ENCODE measurements at places on chromosomes 3 and 15.

GRCh38 chr15:35260941-35261340, 175.8 kb upstream of the NANOGP8 start:
- no peak for DNase-seq

- DNase-seq = no peak
Observed at GRCh38 chr3:120642368-120642948, 39.6 kb downstream of the HGD start.

- DNase-seq = no peak
Observed at GRCh38 chr15:98651036-98651481, 2.7 kb downstream of the IGF1R start.

GRCh38 chr3:129013491-129013891, 12.4 kb downstream of the EFCC1 start:
- DNase-seq = no peak

- no peak for DNase-seq
Observed at GRCh38 chr3:187519428-187519890, 150.7 kb downstream of the SST start.

DNA sequence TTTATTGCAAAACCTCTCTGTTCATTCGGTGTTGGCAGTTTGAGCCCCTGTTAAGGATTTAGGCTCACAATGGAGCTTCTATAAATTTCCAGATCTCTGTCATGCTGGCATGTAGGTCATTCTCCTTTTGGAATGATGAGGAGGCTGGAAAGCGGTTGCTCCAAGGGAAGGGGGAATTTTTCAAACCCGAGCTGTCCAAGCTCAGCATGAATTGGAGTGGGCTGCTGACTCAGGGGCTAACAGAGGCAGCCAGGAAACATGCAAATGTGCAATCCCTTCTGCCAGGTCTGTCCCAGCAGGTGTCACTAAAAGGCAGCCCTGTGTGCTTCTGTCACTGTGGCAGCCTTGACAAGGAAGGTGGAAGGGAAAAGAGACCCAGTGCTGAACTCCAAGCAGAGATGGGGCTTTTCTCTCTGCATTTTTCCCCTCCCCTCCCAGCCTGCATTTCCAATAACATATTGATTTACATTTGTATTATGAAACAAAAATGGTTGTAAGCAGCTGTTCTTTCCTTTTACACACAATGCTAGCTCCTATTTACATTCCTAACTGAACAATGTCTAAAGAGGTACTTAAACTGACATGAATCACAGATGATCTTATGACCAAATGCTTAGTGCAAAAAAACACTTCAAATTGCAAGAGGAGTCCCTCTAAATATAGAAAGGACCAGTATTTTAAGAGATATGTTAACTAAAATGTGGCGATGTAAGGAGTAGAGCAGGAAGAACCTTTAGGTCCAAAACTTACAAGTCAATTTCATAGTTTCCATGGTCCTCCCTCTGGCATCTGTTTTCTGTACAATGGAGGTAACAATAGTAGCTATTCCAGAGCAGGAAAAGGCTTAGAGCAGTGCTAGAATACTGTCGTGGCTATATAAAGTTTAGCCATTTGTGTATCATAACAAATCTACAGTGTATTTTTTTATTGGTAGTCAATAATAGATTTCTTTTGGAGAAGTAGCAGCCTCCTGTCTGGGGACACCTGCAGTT, 84.5 kb upstream of the ATP10A start:
- DNase-seq = no peak

DNA sequence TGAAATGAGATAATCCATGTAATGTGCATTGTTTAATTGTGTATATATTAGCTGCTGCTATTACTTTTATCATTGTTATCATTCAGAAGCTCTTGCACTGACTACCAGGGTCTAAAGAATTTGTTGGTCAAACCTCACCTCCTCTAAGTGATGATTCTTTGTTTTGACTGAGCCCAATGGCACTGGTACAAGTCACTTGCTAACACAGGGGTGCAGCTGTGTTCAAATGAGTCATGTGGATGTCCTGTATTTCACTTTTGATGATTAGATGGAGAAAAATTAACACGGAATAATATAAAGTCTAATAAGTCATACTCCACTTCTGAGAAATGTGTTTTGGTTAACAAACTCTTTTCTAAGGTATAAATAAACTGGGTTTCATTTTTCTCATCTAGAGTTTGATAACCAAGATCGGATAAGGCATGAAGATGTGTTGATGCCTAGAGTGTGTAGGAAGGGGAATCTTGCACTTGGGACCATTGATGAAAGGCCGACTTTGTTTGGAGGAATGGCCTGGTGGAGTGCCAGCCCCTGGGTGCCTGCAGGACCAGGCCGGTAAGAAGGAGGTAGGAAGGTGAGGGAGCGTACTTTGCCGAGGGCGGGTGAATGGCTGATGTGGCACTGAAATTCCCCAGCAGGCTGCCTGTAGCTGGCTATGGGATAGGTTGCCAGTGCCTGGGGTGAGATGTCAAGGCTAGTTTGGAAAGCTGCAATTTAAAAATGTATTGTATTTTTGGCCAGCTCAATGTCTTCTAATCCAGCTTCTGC, 244.7 kb upstream of the ZPLD1 start:
- no peak for DNase-seq

DNA sequence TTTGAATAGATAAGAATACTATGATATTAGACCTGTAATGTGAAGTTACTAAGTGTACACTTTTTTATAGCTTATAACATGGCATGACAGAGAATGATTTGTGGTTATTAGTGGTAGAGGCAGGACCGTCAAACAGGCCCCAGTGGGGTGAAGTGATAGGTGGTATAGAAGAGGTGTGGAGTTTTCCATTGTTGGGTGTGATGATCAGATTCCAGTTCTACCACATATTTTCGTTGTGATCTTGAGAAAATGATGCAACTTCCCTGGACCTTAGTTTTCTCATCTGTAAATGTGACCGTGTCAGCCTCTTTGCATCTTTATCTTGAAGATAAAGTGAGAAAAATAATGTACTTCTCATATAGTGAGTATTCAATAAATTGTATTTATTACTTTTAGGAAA, 30.3 kb upstream of the UTS2B start:
- no peak for DNase-seq

GRCh38 chr15:101470548-101471239, 18.8 kb downstream of the PCSK6 start:
- no peak for DNase-seq

GRCh38 chr3:142929109-142929508, 34.4 kb downstream of the PAQR9 start:
- no peak for DNase-seq

DNA sequence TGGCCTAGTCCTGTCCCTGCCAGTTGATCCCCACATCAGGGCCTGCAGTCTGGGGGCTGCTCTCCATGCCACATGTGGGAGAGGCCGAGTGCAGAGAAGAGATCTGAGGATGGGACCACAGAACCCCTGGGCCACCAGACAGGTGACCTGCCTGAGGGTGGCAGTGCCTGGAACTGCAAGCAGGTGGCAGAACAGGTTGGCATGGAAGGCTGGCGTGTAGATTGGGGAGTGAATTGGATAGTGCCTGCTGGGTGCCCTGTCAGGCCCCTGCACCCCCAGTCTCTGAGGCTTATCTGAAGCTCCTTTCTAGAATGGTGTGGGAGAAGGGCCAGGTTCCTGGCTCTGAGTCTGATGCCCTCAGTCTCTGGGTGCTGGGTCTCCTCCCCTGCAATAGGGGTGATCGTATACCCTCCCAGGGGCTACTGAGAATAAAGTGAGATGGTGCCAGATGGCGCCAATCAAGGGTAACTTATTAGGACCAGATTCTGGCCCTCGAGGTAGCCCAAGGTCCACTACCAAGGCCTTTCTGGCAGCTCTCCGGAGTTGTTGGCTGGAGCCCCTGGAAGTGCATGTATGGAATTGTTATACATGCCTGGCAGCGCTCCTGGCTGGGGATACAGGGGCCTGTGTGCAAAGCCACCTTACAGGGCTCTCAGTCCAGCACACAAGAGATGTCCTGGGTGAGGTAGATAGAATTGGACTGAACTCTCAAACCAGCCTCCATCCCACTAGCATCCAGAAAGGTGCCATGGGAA, 15.7 kb downstream of the C3orf18 start:
- no peak for DNase-seq

DNA sequence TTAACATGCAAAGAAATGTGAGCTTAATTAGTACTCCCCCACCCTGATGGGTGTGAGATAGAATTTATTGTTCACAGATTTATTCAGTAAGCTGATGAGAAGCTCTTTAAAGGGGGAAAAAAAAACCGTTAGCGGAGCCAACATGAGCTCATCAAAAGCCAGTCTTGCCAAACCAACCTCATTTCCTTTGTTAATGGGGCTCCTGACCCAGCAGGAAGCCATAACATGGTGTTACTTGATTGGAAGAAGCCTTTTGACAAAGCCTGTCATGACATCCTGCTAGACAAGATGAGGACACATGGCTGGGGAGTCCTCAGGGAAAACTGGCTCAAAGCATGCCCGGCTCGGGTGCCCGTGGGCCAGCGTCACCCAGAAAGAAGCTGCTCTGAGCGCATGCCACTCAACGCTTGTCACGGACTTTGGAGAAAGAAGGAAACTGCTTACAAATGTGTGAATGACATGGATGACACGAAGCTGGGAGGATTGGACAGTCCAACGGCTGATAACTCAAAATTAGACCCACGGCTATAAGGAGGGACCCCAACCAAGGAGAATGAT, 64.6 kb downstream of the SLCO2A1 start:
- DNase-seq = no peak

GRCh38 chr3:112096176-112096575, 10.0 kb downstream of the C3orf52 start:
- no peak for DNase-seq

GRCh38 chr3:34256021-34256420, 457.6 kb downstream of the PDCD6IP start:
- DNase-seq = no peak

- DNase-seq = no peak
Observed at GRCh38 chr3:72347819-72348319, 500.4 kb downstream of the SHQ1 start.

- no peak for DNase-seq
Observed at GRCh38 chr3:133404920-133405319, 5.1 kb downstream of the BFSP2 start.

- no peak for DNase-seq
Observed at GRCh38 chr3:181940703-181941102, 229.0 kb downstream of the SOX2 start.

- no peak for DNase-seq
Observed at GRCh38 chr3:146431240-146431639, 38.1 kb downstream of the PLSCR2 start.

- DNase-seq = no peak
Observed at GRCh38 chr15:73034221-73034620, 18.0 kb upstream of the NEO1 start.

- no peak for DNase-seq
Observed at GRCh38 chr3:126510308-126510910, 7.2 kb downstream of the UROC1 start.

GRCh38 chr3:52695798-52696671, 9.6 kb downstream of the GLT8D1 start:
- no peak for DNase-seq

GRCh38 chr3:58288011-58288728, 17.9 kb upstream of the RPP14 start:
- DNase-seq = no peak

- DNase-seq = no peak
Observed at GRCh38 chr3:108602935-108603294, 13.4 kb downstream of the DZIP3 start.

DNA sequence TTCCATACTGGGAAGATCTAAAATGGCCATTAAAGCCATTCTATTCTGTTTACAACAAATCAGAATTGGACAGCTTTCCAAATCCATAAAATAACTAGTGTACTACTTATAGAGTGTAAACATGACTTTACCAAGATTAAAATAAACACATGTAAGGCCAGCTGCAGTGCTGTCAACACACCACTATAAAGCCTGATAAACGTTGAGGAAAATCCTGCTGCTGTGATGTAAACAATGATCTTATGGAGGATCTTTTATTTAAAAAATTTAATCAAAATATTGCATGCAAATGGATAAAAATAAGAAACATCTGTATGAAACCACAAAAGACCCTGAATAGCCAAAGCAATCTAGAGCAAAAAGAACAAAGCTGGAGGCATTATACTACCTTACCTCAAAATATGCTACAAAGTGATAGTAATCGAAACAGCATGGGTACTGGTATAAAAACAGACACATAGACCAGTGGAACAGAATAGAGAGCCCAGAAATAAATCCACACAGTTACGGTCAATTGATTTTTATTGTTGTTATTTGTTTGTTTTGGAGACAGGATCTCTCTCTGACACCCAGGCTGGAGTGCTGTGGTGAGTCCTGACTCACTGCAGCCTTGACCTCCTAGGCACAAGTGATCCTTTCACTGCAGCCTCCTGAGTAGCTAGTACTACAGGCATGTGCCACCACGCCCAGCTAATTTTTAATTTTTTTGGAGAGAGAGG, 428.8 kb upstream of the C2CD4B start:
- no peak for DNase-seq

GRCh38 chr3:48983096-48983495, 6.9 kb upstream of the P4HTM start:
- no peak for DNase-seq

DNA sequence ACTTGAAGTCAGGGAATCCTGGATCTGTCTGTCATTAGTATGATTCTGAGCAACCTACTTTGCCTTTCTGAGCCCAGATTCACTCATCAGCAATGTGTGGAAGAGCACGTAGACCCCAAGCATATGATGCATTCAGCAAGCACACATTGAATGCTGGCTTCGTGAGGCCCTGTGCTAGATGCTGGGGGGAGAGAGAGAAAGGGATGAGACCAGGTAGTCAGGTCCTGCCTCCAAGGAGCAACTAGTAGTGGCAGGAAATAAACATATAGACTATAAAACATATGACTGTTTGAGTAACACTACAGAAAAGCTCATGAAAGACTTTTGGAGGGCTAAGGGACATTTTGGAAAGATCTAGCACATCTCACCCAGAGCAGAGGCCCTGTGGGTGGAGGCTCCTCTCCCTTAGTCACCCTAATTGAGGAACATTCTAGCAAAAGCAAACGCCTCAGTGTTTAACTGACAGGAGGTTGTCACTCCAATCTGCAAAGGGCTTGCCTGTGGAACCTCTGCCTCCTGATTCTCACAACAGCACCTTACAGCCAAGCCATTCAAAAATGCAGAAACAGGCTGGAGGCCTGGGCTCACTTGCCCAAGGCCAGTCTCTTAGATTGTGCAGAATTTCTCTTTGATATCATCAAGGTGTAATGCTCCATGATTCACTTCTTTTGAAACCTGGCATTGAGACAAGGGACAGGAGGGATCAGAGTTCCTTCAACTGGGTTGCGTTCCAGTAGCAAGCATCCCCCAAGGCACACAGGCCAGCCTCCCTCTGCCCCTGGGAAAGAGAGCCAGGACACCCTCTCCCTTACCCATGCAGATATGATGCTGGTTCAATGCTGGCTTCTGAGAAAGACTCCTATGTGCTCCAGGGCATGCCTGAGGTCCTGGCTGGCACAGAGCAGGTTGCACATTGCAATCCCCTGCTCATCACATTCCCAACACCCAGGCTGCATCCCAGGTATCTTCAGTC, 26.1 kb downstream of the STARD5 start:
- no peak for DNase-seq

Measured in stimulated activated CD4-positive, alpha-beta T cell treated with anti-CD3 and anti-CD28 coated beads, Interleukin-15, amount 100 ng/mL, for 1 hour (primary cell).